DMS79 (cell line): ENCODE measurements at places on chromosomes 4 and X.

GRCh38 chr4:142883040-142883832 is 37.1 kb upstream of the INPP4B start:
- DNase-seq: no peak

- no peak for DNase-seq
Observed at GRCh38 chr4:71404049-71404448, 65.2 kb downstream of the SLC4A4 start.

- DNase-seq: no peak
Observed at GRCh38 chr4:99816545-99817308, at the start of gene DAPP1. Gene DAPP1, plus strand, starts transcription at chr4:99816827. Its CDS starts 87 bp downstream, at chr4:99816914.

GRCh38 chrX:149121206-149121920 is 383.7 kb downstream of the IDS start:
- no peak for DNase-seq

GRCh38 chr4:119261986-119262385 is 49.5 kb downstream of the USP53 start:
- no peak for DNase-seq

DNA sequence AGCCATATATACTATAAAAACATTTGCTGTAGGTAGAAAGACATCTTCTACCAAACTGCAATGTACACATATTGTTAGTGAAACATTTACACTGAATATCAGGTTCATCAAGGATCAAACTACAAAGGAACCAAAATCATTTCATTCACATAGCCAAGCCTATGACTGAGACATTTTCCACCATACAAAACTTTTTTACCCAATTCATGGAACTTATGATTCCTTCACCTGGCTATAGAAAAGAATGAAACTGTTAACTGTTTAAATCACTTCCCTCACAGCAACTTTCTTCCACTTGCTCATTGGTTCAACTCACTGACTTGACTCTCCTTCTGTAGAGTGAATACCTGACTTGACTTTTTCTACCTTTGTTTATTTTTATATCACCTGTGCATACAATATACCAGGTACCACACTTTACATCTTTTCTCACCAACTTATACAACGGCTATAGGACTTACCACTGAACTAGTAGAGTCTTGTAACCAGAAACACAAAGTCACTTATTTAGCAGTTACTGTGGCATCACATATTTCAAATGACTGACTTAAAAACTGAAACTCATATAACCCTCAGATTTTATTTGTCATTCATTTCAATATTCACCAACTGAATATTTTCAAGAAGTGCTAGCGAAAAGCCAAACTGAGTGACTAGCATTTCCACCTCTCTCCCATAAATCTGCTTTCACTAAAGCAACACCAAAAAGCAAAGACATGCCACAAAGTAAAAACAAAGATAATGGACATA is 30.9 kb downstream of the CAMK2D start:
- no peak for DNase-seq

- no peak for DNase-seq
Observed at GRCh38 chr4:168098248-168098717, 5.9 kb downstream of the ANXA10 start.

DNA sequence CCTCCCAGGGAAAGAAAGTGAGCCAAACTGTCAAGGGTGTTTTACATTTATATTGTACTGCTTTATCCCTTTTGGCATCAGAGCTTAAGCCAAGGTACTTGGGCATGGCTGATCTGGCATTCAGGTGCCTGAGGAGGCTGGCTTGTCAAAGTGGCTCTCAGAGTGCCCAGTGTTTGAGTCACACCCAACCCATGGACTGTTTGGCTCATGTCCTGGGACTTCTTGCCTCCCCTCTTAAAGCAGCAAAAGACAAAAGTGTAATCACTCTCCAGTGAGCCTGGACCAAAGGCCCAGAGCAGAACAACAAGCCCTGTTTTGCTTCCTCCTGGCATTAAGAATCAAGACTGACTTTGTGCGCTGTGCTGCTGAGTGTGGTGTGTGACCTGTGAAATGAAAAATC is 311.7 kb upstream of the TAPT1 start:
- no peak for DNase-seq

DNA sequence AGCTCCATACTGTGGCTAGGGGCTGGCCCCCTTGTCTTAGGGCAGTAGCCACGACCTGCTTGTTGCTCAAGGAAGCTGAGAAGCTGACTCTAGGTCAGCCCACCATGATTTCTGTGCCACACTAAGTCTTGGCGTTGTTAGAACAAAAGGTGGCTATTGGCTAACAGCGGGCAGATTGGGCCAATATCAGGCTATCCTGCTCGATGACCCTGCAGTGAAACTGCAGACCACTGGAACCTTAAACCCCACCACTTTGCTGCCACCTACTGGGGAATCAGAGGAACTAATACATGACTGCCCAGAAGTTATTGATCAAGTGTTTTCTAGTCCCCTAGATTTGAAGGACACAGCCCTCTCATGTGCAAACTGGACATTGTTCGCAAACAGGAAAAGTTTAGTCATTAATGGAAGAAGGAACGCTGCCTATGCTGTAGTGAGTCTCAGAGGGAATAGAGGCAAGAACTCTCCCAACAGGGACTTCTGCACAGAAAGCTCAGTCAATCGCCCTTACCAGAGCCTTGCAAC is 17.0 kb upstream of the PAPSS1 start:
- DNase-seq: no peak

DNA sequence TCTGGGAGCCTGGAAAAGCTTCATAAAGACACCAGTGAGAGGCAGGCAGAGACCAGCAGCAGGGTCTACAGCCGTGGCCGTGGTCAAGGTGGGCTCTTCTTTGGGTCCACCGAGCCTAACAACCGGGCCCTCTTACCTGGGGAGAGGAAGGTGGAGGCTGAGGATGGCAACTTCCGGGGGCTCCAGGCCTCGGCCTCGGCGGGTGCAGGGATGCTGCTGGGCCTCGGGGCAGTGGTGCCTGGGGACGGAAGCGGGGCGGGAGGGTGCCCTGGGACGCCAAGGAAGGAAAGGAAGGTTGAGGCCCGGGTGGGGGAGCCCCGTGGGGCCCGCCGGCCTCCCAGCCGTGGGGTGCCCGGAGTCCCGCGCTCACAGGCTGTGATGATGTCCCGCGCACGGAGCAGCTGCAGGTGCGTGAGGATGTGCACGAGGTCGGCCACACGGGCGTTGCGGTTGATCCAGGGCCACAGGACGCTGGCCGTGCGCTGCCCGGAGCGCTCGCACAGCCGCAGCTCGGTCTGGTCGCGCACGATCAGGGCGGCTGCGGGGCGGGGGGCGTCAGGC is 561 bp downstream of the IRAK1 start:
- DNase-seq: no peak

GRCh38 chr4:187666034-187666433 is 329.5 kb upstream of the ZFP42 start:
- no peak for DNase-seq

DNA sequence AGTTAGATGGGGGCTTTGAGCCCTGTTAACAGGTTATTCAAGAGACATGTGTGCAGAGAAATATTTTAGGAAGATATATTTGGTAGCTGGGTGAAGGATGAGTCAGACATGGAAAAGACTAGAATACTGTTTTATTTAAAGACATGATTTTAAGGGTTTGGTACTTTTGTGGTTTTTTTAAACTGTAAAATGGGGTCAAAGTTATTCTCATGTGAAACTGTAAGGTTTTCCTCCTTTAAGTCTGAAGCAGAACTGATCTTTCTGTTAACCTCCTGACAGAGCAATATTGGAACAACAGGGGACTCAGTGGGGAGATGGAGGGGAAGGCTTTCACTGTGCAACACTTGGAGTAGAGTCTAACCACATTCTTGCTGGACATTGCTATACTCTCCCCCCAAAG is 112.4 kb upstream of the LSM6 start:
- no peak for DNase-seq

GRCh38 chr4:23091711-23092110 is 399.0 kb downstream of the GBA3 start:
- DNase-seq: no peak

- no peak for DNase-seq
Observed at GRCh38 chr4:173535165-173535902, 5.3 kb upstream of the HAND2 start.

DNA sequence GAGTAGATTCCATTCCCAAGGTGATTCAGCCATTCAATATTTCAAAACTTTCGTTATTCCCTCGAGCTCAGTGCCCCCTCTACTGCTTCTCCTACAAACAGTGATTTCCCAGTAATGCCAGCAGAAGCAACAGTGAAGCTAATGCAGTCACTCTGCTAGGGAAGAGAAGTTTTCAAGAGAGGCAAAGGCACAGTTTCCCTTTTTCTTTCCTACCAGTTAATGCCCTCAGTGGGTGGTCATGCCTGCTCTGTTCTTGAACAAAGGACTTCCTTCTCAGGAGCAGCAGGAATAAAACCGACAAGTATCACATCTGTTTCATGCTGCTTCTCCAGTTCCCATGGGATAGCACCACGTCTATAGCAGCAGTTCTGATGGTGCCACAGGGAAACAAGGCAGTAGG is 317.2 kb downstream of the TENM3 start:
- DNase-seq: no peak

GRCh38 chrX:24647257-24648058 is at the start of gene PCYT1B:
Gene PCYT1B, minus strand, starts transcription at chrX:24647347. Its CDS starts 242 bp downstream, at chrX:24647105.
- peak; percentile 42 for DNase-seq

GRCh38 chr4:1695913-1696312 is 11.8 kb upstream of the FAM53A start:
- no peak for DNase-seq

DNA sequence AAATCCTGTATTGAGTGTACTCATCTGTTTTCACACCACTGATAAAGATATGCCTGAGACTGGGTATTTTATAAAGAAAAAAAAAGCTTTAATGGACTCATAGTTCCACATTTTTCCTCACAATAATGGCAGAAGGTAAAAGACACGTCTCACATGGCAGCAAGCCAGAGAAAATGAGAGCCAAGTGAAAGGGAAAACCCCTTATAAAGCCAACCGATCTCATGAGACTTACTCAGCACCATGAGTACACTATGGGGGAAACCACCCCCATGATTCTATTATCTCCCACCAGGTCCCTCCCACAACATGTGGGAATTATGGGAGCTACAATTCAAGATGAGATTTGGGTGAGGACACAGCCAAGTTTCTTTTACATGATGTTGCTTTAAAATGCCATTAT is 171.9 kb downstream of the GALNTL6 start:
- no peak for DNase-seq

DNA sequence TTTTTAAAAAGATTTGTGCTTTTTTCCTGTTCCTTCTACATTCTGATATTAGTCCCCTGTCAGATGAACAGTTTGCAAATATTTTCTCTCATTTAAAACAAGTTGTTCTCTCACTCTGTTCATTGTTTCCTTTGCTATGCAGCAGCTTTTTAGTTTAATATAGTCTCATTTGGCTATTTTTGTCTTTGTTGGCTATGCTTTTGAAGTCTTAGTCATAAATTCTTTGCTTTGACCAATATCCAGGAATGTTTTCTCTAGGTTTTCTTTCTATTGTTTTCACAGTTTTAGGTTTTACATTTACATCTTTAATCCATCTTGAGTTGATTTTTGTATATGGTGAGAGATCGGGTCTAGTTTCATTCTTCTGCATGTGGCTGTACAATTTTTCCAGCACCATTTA is 136.8 kb downstream of the TET2 start:
- DNase-seq: no peak

- no peak for DNase-seq
Observed at GRCh38 chr4:146975527-146975926, 29.9 kb upstream of the TTC29 start.

GRCh38 chrX:10971176-10971575 is 140.0 kb upstream of the HCCS start:
- DNase-seq: no peak

DNA sequence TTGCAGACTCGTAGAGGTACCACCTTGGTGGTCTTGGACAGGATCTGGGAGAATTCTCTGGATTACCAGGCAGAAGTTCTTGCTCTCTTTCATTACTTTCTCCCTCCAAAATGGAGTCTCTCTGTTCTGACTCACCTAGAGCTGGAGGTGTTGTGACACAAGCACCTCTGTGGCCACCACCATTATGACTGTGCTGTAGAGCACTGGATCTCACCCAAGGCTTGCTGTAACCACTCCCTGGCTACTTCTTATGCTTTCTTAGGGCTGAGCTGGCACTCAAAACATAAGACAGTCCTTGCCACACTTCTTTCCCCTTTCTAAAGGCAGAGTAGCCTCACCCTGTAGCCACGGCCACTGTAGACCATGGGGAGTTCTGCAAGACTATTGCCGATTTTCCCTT is 296.6 kb upstream of the DIPK2B start:
- DNase-seq: no peak

DNA sequence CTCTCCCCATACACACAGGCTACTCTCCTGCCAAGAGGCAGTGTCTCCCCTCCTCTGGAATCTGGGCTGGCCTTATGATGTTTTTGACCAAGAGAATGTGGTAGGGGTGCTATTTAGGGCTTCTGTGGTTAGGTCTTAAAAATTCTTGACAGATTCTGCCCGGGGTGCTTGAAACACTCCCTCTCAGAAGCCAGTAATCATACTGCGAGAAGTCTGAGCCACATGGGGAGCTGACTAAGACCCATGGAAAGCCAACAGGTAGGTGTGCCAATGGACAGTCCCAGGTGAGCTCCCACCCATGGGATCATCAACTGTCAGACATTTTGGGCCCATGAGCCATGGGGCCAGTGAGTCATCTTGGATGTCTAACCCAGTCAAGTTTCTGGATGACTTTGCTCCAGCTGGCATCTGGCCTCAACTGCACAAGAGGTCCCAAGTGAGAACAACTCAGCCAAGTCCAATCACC is 315.7 kb downstream of the FBXW7 start:
- DNase-seq: no peak

DNA sequence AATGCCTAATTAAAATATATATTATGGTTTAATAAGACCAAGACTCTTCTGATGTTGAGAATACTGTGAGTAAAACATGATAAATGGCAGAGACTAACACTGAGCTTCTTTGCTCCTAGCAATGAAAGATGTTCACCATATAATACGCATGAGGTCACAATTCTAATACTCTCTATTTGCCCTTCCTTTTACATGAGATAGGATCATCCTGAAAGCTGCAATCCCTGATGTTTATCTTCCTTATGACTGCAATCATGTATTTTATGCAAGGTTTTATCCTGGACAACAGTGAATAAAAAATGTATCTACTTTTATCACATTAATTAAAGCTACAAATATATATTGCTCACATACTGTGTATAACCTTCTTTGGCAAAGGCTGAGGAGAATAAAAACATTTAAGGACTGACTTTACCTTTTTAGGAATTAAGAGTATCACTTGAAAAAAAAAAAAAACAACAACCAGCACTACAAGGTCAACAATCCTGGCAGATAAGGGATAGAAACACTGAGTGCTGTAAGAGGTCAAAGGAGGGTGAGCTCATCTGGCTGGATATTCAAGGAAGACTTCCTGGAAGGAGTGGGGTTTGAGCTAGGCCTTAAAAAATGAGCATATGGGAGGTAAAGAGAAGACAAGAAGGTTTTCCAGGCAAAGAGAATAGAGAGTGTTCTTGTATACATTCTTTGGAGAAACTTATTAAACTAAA is 99.9 kb downstream of the AREG start:
- no peak for DNase-seq

GRCh38 chrX:19049110-19049509 is 65.2 kb upstream of the PHKA2 start:
- no peak for DNase-seq
